ENCODE measurements at places on chromosomes 13 and 19.

DNA sequence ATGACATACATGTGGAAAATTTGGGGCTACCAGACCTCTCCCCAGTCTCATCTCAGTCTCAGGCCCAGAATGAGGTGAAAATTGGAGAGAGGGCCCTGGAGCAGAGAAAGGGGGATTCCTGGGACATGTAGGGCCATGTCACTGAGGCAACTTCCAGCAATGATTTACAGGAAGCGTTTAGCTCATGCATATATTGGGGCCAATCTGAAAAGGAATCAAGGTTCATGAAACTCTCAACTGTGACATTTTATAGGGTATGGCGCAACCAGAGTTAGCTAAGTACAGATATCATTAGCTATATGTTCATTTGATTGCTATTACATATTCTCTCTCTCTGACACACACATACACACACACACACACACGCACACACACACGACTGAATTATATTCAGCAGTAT is 86.3 kb downstream of the RNASEH2B start:
- DNase-seq = no peak

DNA sequence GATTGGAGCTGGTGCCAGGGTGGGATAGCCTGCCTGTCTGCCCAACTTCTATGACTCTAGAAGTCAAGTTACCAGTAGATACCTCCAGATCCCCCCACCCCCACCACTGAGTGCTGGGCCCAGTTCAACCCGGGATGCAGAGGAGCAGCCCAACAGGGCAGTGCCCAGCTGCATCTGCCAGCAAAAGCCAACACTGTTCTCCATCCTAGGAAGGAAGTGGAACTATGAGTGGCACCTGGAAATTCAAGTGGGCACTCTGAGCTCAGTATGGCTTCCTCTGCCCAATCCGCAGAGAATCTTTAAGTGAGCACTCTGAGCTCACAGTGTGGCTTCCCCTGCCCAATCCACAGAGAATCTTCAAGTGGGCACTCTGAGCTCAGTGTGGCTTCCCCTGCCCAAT is 14.2 kb downstream of the TUBGCP3 start:
- DNase-seq = no peak

DNA sequence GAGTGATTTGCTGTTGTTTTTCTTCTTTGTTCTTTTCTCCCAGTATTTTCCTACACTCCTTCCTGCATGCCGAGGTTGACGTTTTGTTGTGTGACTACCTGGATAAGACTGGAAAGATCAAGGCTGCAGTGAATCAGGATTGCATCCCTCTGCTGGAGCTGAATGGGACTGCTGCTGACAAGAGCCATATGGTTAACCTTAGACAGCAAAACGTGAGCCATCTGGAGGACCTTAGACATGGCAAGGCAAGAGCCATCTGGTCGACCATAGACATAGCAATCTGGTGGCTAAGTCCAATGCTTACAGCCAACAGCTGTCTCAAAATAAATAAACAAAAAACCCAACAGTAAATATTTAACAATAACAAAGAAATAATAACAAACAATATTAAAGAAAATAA is 42.6 kb upstream of the ZNF91 start:
- DNase-seq = no peak

GRCh38 chr13:72590091-72590740 is 137.2 kb downstream of the MZT1 start:
- DNase-seq = no peak

GRCh38 chr13:57665481-57665880 is 33.9 kb downstream of the PCDH17 start:
- no peak for DNase-seq

DNA sequence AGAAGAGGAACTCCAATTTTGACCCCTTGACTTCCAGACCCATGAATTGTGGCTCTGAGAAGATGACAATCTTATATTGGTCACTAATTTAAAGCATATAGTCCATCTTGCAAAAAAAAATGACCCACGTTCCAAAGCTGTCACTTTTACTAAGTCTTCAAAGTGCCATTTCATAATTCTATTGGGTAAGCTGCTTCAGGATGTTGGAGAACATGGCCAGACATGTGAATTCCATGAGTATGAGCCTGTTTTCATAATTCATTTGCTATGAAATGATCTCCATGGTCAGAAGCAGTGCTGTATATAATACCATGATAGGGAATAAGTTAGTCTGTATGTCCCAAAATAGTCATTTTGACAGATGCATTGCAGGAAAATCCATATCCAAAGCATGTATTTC is 1787.3 kb downstream of the SLITRK5 start:
- no peak for DNase-seq

- no peak for DNase-seq
Measured at GRCh38 chr13:49466292-49466838, 22.3 kb downstream of the SETDB2 start.

GRCh38 chr19:29539670-29540069 is 13.9 kb downstream of the VSTM2B start:
- DNase-seq = no peak

- DNase-seq = no peak
Measured at GRCh38 chr13:98626298-98626935, 49.5 kb upstream of the STK24 start.

DNA sequence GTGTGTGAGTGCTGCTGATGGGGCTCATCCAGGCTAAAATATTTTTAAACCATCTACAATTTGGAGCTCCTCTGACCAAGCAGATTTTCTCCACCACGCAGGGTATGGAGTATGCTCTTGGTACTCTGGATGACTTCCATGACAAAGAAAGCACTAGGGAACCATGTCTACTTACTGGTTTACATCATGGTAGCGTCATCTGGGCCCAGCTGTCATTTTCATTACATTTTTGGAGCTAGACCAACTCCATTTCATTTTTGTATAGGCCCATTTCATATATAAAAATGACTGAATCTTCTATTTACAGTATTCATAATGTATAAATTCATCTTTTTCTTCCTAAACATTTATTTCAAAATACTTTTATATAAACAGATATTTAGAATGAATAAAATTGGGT is 184.4 kb downstream of the DNAJC3 start:
- DNase-seq = no peak

GRCh38 chr13:79456656-79457365 is 24.1 kb upstream of the NDFIP2 start:
- no peak for DNase-seq

- DNase-seq = no peak
Measured at GRCh38 chr13:44196196-44196751, 177.3 kb upstream of the SERP2 start.

DNA sequence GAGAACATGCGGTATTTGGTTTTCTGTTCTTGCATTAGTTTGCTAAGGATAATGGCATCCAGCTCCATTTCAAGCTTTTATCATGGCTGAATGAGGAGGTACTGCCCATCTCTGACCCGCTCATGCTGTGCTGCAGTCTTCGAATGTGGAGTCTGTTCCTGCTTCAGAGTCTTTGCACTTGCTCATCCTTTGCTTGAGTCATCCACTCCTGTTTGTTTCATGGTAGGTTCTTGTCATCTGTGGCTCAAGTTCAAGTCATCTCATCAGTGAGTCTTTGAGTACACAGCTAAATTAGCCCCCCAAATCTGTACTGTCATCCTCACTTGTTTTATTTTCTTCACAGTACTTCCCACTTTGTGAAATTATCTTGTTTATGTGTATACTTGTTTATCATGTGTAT is 5.4 kb downstream of the UCHL3 start:
- DNase-seq = no peak

DNA sequence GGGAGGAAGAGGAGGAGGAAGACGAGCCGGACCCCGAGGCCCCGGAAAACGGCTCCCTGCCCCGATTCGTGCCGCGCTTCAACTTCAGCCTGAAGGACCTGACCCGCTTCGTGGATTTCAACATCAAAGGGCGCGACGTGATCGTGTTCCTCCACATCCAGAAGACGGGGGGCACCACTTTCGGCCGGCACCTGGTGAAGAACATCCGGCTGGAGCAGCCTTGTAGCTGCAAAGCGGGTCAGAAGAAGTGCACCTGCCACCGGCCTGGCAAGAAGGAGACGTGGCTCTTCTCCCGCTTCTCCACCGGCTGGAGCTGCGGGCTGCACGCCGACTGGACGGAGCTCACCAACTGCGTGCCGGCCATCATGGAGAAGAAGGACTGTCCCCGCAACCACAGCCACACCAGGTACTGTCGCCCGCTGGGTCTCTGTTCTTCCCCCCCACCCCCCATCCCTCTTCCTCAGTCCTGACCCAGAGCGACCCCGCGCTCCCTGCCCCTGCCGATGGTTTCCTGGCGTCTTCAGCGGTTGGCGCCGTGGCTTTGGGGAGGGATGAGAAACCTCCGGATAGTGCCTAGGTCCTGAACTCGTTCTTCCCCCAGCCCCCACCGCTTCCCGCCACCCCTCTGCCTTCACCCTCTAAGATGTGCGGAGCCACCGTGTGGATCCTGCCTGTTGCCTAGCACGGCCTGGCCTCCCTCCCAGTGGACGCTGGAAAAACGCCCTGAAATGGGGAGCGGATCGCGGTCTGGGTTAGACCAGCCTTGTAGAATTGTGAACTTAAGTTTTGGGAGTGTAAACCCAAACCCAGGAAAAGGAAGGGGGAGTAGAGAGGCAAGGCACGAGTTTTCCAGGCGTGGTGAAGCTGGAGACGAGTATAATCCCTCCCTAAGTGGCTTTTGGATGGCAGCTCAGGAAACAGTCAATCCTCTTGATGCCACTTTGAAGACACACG is 1.5 kb downstream of the HS6ST3 start:
- DNase-seq = no peak

DNA sequence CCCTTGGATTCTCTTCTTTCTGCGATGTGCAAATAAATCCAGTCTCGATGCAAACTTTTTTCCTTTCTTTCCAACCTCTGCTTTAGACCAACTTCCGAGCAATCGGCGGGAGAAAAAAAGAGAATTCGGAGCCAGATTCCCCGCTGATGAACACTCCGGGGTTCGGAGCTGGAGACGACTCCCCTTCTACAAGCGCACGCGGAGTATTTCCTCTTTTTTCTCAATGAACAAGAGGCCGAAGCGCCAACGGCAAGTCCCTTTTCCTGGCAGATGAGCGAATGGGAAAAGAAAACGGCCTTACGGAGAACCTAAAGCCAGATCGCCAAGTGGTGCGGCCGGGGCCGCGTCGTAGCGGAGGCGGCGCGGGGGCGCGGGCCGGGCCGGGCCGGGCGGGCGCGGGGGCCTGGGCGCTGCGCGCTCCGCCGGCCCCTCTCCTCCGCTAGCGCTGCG is 250 bp downstream of the SPRY2 start:
- DNase-seq = no peak

DNA sequence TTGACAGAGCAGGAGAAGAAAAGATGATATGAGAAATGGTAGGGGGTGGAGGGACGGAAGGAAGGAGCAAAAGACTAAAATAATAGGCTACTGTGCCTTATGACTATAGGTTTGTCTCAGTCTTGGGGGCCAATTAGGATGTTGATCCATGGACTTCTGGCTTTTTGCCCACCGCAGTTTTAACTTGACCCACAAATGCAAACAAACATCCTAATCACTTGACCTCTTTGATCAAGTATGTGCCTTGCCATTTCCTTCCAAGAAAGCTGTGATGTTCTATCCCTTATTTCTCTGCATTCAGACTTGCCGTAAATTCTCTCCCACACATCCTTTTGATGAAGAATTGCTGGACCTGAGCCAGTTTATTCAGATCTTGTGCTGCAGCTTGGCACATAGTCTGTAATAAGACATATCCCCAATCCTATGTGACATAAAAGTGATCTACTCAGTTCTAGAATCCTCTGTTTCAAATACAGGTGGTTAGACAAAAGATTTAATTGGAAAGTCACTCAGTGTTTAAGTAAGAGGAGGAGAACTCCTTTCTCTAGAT is 62.8 kb downstream of the TPT1 start:
- no peak for DNase-seq

GRCh38 chr13:44752164-44752563 is 176.0 kb upstream of the TSC22D1 start:
- no peak for DNase-seq

DNA sequence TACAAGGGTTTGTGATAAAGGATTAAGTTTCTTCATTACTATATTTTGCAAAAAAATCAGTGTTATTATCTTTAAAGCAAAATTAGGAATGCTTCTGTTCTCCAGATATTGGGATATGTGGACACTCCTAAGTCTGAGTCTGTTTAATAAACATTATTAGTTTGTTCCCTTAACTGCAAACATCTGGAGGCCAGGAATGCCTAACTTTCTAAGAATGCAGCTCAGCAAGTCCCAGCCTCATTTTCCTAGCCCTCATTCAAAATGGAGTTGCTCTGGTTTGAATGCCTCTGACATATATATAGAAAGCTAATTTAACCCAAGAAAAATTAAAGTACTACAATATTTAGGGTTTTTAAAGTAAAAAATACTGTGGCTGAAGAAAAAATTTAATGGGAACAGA is 33.6 kb upstream of the EDNRB start:
- DNase-seq = no peak

DNA sequence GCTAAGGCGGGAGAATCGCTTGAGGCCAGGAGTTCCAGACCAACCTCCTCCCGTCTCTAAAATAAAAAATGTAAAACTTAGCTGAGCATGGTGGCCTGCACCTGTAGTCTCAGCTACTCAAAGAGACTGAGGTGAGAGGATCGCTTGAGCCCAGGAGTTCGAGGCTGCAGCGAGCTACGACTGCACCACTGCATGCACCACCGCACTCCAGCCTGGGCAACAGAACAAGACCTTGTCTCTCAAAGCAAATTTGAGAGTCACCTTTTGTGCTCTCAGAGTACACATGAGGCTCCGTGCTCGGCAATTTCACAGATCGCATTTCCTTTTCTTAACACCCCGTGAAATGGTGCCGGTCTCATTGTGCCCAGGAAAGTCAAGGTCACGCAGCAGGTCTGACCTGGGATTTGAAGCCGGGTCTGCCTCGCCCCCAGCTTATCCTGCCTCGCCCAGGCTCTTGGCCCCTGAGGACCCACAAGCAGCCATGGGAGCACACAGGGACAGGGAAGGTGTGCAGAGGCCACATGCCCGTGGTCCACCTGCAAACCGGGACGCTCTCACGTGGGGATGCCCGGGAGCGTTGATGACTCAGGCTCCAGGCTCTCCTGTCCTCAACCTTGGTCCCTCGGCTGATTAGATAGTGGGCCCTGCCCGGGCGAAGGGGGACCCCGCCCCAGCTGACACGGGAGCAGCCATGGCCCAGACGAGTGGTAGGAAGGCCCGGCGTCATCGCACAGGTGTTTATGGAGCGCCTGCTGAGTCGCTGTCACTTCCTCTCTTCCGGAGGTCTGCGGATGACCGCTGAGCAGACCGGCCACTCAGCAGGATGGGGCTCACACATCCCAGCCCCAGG is 1.1 kb upstream of the SMIM24 start:
- DNase-seq = no peak

- DNase-seq = no peak
Measured at GRCh38 chr13:41708713-41709112, 251.4 kb downstream of the RGCC start.
